MV-4-11 (cell line): ENCODE measurements at places on chromosomes 3 and 15.

DNA sequence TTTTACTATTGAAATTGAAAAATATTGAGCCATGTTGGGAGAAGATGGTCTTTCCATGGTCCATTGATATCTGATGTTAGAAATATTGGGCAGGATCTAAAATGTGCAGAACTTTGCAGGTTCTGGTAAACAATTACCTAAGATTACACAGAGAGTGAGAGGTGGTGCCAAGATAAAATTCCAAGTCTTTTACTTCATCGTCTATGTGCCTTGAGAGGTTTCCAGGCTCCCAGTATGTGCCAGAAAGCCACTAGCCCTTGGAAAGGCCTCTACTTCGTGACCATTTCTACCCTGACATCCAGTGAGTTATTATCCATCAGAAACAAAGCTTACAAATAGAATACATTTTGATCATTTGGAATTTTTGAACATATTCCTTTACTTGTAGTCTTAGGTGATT, 27.6 kb downstream of the CD200 start:
- DNase-seq: no peak

GRCh38 chr3:149512073-149512782, 37.7 kb downstream of the TM4SF4 start:
- no peak for DNase-seq

DNA sequence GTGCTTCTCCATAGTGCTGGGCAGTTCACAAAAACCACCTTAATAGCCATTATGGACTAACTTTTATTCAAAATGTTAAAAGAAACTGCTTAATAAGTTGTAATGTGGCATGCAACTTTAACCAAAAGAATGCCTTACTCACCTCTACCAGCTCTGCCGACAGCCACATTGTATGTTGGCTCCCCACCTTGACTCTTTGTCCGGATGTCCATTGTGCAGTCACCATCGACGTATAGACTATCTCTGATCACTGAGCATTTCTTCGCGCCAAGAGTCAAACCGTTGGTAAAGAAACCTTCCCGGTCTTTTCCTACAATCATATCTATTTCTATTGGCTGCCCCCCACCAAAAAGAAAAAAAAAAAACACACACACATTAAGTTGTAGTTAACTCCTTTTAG, 2.5 kb downstream of the PFN2 start:
- no peak for DNase-seq

- no peak for DNase-seq
Measured at GRCh38 chr3:100761211-100761942, 52.1 kb downstream of the TFG start.

DNA sequence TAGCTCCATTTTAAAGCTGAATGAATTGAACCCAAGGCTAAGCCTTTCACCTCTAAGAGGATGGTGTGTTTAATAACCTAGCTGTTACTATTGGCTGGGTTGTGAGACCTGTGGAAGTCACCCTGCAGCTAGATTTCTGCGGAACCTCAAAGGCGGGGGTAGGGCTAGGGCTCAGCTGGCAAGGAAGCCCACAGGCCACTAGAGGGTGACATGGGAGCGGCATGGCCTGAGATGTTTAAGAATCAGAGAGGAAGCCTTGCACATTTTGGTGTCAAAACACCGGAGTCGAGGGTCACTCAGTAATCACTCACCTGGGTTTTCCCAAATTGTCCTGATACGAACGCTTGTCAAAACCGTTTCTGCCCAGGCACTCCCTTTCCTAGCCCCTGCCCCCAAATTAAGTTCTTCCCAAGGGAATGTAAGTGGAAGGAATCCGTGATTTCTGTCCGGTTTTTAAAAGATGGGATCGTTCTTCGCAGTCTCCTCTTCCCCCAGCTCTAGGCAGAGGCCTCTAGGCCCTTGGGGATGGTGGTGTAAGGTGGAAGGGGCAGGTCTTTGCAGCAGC, 3.8 kb upstream of the ACAD9 start:
- peak; percentile 74 for DNase-seq

- DNase-seq: no peak
Measured at GRCh38 chr3:194880940-194881925, 195.6 kb downstream of the FAM43A start.

- peak; percentile 72 for DNase-seq
Measured at GRCh38 chr3:53137835-53138446, 7.7 kb upstream of the RFT1 start.

GRCh38 chr3:172530566-172530965, 7.3 kb upstream of the TNFSF10 start:
- peak; percentile 84 for DNase-seq

DNA sequence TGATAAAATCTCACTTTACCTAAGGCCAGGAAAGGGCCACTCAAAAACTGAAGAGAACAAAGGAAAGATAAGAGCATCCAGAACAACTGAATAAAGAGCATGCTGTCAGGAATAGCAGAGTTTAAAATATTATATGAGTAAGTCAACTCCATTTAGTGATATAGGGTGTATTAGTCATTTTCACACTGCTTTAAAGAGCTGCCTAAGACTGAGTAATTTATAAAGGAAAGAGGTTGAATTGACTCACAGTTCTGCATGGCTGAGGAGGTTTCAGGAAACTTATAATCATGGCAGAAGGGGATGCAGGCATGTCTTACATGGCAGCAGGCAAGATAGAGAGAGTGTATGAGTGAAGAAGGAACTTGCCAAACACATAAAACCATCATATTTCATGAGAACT, 778.0 kb upstream of the NECTIN3 start:
- DNase-seq: no peak

DNA sequence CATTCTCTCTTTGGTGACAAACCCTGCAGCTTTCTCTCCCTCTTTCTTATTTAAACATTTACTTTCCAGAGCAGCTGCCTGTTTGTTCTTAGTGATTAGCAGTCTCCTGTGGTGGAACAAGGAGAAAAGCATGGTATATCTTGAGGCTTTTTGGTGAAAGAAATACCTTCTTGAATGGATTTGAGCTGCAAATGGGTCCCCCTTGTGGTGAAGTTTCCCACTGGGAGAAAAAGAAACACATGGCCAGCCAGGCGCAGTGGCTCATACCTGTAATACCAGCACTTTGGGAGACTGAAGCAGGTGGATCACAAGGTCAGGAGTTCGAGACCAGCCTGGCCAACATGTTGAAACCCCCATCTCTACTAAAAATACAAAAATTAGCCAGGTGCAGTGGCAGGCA, 48.3 kb upstream of the ACP3 start:
- DNase-seq: peak; percentile 30

- DNase-seq: peak; percentile 38
Measured at GRCh38 chr3:59388555-59389270, 338.9 kb upstream of the CFAP20DC start.

DNA sequence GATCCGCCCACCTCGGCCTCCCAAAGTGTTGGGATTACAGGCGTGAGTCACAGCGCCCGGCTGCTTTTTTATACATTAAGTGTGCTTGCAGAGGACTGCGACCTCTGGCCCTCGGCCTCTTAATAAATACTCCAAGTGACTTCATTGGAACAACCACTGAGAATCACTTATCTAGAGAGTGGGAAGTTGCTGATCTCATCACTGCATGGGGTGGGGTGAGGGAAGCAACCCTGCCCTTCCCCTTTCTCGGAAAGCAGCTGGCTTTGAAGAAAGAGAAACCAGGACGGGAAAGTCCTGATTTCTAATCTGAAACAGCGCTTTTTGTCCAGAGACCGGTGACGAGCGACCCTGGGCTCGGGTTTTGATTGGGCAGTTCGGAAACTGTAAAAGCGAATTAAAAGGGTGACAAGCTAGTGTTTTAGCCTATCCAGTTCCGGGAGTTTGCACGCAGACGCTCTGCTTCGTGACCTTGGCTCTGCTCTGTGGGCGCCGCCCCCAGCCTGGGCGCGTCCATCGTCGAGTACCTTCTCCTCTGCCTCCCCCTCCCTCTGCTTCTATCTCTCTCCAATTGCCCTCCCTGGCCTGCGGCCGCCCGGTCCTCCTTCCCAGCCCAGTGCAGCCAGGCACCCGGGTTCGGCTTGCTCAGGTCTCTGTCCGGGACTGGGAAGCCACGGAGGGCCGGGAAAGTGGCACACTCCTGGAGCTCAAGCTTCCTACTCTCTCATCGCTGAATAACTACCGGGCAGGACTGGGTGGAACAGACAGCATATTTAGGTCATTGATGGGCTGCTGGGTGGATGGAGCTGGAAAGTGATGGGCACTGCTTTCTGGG, 7.5 kb upstream of the TRIM69 start:
- peak; percentile 99 for DNase-seq

DNA sequence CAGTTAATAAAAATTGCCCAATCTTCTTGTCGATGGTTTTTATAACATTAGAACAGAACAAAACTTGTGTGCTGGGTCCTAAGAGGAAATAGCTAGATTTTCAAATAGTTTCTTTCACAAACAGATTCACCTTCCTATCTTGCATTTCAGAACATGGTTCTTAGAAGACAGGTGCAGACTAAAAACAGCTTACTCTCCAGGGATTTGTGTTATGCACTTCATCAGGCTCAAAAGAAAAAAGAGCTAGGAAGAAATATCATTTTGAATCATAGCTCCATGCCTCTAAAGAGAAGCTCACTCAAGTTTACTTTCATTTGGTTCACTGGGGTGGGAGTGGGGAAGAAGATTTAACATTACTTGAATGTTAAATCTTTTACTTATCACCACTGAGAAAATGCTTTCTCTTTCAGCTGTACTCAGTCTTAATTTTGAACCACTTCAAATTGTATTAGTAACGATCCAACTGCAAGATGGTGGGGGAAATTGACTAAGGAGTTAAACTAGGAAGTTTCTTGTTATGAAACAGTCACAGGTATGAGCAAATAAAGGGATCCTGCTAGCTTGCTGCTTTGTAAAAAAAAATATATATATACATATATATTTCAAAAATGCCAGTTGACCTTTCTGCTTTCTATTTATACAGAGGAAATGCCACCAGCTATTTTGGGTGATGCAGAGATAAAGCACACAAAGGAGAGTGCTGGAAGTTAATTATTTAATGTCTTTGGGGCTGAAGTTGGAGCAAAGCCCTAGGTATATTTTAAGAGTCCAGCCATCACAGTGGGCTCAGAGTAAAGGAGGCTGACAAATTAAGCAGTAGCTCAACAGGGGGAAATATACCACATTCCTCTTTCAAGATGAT, 28.3 kb upstream of the NUDT16 start:
- no peak for DNase-seq

DNA sequence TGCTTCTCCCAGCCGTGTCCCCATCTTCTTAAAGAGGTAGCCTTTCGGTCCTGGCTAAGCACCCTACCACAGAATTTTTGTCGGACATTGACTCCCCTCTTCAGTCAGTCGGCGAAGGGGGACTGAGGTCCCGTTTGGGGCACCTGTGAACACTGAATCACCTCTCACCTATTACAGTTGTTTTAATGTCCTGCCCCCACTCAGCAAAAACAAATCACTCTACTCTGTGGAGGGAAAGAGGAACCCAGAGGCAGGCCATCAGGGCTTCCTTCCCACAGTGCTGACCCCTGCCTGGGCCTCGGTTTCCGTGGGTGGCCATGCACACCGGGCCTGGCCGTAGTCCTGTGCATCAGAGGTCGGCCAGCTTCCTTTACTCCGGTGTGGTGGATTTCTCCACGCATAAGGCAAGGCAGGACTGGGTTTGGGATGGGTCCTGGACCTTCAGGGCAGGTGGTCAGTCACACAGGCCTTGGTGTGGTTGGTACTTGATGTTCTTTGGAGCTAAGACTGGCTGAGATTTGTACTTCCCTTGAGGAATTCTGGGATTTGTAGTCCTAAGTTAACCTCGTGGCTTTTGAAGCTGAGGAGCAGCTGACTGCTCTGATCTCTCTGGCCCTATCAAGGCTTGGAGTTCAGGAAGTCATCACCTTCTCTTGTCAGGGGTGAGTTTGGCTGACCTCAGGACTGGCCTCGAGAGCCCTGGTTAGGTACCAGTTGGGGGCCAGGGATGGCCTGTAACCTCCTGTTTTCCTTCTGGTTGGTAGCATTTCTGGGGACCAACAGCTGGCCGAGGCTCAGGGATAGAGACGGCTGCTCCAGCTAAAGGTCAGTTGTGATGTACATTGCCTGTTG, 627 bp upstream of the FAM131A start:
- no peak for DNase-seq

- no peak for DNase-seq
Measured at GRCh38 chr15:55695432-55695831, 47.5 kb downstream of the PRTG start.

DNA sequence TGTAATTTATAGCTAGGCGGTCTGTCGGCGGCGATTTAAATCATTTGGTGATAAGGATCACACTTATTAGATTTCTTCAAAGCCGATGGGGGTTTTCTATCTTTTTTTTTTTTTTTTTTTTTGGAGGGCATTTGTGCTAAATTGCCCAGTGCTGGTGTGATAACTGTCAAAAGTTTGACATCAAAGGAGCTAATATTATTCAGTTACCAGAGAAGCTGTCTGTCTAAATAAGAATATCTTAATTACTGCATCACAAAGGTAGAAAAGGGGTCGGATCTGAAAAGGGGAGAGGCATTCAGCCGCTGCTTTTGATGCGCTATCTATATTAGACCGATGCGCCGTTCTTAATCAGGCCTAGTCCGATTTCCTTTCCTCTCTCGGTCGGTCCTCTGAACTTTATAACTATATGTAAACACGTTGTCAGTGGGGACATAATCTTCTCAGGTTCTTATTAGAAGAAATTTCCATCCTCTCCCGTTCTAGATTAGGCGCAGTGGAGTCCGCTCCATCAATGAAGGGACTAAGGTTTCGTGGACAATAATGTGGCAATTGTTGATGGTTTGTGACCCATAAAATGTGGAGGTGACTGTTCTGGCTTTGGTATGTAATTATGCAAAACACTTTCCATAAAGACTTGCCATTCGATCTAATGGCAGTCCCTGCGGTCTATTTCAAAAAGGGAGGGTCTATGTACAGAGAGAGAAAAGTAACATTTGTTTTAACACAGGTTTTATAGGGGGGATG, 31.7 kb downstream of the NR2F2 start:
- DNase-seq: no peak

- no peak for DNase-seq
Measured at GRCh38 chr3:131749826-131750225, 247.1 kb upstream of the MRPL3 start.

DNA sequence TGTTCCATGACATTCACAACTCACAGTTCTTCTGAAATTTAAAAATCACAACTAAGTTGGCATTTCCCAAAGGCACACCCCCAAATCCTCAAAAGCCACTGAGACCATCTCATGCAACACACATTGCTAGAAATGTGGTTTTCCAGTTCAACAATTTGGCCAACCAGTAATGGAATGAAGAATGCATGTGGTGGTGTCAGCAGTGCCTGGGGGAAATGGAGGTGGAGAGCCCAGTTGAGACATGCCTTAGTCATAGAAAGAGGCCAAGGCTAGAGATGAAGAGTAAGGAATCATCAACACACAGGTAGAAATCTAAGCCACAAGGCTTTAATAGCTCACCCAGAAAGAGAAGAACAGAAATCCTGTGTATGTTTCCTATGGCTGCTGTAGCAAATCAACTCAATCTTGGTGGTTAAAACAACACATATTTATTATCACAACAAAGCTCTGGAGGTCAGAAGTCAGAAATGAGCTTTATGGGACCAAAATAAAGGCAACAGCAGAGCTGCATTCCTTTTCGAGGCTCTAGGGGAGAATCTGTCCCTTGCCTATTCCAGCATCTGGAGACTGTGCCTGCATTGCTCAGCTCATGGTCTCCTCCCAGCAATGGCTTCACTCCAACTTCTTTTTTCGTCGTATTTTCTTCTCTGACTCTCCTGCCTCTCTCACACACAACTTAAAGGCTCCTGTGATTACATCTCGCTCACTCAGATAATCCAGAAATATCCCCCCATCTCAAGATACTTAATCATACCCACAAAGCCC, 54.0 kb downstream of the SNTN start:
- DNase-seq: no peak
